ENCODE measurements at places on chromosomes 6 and 20. TPM values are rescaled to one million over a fixed set of nuclear protein-coding genes. Genes with fewer than 3 reads are reported as not detected.
A peak's percentile ranks its signal among the peaks of the same experiment; 100 is the strongest.

GRCh38 chr6:69220375-69220774 is 576.4 kb downstream of the LMBRD1 start:
- DNase-seq: no peak

DNA sequence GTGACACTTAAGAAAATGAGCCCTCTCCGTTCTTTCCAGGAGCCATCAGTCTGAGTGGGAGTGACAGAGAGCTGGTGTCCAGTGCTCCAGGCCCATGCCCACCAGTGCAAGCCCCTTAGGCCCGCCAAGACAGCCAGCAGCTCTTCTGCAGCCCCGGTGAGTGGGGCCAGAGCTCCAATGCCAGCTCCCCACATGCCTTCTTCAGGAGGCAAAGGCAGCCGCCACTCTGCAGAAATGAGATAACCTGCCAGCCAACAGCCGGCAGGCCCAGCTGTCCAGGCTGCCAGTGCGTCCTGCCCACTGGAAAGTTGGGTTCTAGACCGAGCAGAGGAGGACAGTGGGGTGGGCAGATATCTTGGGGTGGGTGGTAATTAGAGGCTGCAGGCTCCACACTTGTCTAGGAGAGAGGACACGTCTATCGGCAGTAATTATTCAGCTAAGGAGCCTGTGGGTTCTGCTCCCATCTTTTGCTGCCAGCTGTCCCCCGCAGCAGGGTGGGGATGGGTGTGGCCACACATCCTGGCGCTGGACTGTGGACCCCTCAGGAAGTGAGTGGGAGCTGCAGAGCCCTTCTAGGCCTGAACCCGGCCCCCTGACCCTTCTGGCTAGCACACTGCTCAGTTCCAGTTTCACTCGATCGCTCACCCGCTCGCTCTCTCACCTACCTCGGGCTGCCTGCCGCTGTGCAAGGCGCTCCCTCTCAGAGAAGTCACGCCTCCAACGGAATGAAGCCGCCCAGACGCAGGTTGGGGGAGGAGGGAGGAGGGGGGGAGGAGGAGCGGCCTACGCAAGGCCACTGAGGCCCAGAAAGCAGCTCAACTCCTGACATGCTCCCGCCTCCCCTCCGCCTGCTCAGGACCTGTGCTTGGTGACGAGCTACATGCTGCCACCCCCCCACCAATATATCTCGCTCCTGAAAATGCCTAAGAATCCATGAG is 3.6 kb downstream of the GRM4 start:
- DNase-seq: no peak

DNA sequence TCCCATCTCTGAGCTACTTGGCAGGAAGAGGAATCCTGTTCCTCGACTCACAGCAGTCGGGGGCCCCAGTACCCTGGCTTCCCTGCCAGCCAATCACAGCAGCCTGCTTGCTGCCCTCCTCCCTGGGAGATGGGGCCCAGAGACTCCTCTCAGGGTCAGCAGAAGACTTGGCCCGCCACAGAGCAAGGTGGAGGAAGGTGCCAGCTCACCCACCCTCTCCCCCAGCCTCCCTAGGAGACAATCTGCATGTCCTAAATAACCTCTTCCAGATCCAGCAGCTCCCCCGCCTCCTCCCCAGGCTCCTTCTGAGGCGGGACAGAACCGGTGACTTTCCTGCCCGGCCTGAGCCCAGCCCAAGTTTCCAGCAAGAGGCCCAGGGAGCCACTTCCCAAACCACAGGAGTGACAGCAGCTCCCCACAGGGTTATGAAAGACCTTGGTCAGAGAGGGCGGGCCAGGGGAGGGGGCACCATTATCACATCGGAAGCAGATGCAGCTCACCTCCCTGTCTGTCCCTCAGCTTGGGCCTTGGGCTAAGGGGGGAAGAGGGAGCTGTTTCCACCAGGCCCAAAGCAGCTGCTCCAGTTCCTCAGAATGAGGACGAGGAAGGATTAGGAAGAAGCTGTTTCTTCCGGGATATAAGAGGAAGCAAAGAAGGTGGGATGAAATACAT is 2.3 kb downstream of the CCND3 start:
- DNase-seq: peak; percentile 71

DNA sequence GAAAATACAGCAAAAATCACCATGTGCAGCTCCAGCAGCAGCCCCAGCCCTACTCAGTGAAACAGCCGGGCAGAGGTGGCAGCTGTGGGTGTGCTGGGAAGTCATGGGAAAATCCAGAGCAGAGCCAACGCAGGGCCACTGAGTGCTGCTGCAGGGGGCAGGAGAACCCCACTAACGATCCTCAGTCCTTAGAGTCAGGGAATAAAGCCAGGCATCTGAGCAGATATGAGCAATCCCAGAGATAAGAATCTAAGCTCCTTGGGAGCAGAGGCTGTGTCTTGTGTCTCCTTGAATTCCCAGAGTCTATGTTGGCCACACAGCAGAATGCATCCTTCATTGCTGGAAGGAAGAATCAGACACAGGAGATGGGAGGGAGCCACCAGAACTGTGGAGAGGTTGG is 493.1 kb upstream of the MAP3K7 start:
- DNase-seq: no peak

- no peak for DNase-seq
Measured at GRCh38 chr6:139452148-139452876, 77.9 kb upstream of the CITED2 start.

GRCh38 chr20:61926796-61927192 is 138.9 kb downstream of the TAF4 start:
- no peak for DNase-seq

GRCh38 chr6:44537306-44538049 is 150.0 kb downstream of the CDC5L start:
- DNase-seq: no peak

- DNase-seq: no peak
Measured at GRCh38 chr6:54291146-54291545, 17.1 kb upstream of the TINAG start.

GRCh38 chr6:76275746-76276145 is 203.3 kb upstream of the IMPG1 start:
- no peak for DNase-seq

DNA sequence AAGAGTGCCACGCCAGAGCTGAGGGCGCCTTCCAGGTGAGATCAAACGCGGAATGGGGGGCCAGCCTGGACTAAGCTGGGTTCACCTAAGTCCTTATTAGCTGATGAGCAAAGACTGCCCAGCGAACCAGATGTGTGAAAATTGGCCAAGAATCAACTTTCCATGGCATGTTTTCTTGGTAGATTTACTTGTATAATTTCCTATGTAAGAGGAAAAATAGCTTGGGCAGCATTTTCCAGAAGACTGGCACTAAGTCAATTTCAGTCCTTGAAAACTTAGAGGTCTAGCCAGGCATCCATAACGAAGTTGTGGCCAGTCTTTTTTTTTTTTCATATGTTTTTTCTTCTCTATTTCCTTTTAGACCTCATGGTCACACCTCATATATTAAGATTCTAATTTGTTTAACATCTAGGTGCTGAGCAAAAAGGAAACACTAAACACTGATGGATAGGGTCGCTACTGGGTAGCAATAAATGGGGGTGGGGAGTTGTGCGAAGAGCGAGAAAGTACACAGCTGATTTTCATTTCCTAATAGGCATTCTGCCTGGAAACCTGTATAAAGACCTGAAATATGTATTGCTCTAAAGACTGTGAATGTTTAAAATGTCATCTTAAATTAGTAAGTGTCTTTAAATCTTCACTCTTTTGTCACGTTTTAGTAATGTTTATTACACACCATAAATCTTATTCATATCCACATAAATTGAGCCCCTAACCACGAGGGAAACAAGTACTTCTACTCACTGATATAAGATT is 188.8 kb downstream of the CD83 start:
- DNase-seq: no peak

GRCh38 chr20:52748285-52748932 is 223.7 kb upstream of the TSHZ2 start:
- peak; percentile 69 for DNase-seq

DNA sequence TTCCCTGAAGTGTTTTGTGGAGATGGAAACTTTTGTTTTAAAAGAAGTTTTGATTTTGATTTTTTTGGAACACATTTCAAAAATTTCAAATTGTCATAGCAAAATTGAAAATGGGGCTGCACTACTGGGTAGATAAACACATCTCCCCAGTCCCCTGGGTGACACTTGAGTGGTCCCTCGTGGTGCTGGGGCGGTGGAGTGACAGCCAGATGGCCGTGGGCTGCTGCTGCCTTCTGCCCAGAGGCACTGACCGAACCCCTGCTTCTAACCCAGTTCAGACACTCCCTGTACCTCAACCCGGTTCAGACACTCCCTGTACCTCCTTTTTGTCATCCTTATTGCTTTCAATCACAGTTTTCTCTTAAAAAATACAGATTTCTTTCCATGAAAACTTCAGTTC is 69.9 kb upstream of the SYNJ2 start:
- DNase-seq: no peak

DNA sequence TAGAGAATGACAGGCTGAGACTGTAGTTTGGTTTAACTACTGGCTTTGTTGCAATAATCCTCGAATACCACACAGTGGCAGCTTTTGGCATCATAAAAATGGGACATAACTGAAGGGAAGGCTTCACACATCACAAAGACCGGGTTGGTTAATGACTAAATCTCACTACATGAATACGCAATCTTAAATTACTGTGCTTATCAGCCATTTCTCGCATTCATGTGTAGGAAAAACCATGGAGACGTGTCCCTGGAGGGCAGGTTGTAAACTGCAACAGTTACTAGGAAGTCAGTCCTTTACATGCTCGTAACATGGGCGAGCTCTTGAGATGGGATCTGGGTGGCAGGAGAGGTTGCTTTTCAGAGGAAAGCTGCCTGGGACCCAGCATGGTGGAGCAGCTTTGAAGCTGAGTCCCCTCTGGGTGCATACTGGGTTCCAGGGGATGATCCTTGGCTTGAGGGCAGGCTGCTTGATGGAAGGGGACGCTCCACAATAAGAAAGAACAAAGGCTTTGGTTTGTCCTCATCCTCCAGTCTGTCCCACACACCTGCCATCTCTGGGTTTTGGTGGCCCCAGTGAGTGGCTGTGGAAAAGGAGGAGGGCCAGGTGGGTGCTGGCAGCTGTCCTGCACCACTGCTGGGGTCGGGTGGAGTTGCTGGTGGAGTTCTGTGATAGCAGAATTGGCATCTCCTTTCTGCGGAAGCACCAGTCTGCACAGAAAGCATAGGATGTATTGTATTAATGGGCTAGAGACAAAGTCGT is 2.1 kb downstream of the RPS21 start:
- no peak for DNase-seq

GRCh38 chr20:11195899-11196558 is 522.2 kb upstream of the JAG1 start:
- DNase-seq: no peak

GRCh38 chr6:146916435-146917025 is 287.7 kb upstream of the STXBP5 start:
- DNase-seq: no peak

GRCh38 chr20:32609111-32609773 is 24.1 kb upstream of the NOL4L start:
- DNase-seq: no peak

DNA sequence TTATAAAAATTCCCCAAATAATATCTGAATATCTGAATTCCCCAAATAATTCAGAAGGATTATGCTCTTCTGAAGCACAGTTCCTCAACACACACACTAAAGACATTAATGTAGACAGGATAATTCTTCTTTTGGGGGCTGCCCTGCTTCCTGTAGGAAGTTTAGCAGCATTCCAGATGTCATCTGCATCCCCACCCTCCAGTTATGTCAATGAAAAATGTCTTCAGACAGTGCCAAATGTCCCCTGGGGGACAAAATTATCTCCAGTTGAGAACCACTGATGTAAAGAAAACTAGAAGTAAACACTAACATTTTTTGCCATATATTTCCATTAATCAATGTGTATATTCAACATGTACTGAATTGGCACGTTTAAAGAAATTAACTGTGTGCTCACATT is 25.9 kb upstream of the NAA20 start:
- DNase-seq: no peak

GRCh38 chr6:169752074-169752623 is 727 bp downstream of the ERMARD start:
- DNase-seq: no peak

- DNase-seq: no peak
Measured at GRCh38 chr20:56842056-56842455, 212.9 kb downstream of the TFAP2C start.

GRCh38 chr6:19997104-19997503 is 159.9 kb downstream of the ID4 start:
- no peak for DNase-seq

DNA sequence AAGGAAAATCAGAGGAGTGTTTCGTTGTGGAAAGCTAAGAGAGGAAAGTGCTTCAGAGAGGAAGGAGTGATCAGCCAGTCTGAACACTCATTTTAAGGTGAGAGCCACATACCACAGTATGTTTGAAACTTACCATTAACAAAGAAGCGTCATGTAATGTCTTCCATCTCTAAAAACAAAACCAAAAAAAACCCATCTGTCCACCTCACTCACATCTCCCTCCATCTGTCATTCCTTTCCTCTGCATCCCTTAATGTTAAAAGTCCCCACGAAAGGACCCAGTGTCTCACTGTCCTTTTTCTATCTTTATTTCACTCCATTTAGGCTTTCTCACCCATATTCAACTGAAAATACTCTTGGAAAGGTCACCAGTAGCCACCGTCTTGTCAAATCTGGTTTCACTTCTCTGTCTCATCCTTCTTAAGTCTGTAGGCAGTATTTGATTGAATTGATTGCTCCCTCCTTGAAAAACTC is 59.4 kb upstream of the GNRH2 start:
- no peak for DNase-seq

DNA sequence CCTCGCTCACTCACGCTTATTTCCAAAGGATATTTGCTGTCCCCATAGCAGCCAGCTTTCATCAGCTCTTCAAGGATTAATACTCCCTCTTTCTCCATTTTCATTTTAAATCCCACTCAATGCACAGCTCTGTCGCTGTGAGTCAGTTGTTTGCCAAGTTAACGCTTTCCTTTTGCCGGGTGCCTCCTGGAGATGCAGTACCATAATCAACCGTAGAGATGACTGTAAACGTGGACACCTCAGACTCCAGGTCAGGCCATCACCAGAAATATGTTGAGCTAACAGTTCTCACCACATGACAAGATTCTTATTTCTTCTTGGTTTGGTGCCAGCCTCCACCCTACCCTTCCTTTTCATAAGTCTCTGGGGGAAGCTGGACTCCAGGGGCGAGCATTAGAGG is 66.6 kb upstream of the TAB2 start:
- no peak for DNase-seq

- no peak for DNase-seq
Measured at GRCh38 chr20:48526936-48527335, 300.9 kb downstream of the PREX1 start.

DNA sequence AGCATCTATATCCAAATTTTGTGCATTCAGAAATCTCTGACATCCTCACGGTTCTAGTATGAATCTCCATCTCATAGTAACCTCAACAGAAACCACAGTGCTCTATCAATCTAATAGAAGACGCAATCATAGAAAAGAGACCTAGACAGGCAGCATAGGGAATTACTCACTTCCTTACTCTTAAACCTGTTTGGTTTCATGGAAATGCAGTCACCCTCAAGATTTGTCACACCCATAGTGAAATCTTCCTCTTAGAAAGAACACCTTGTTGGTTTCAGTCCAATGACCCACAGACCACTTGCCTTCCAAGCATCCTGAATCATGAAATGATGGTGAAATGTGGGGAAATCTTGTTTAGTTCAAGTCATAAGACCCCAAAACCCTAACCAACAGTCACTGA is 166.1 kb upstream of the PRDM1 start:
- no peak for DNase-seq

The SPAG4 gene
- 10.5 TPM for total RNA-seq

The ENPP1 gene
- 3.9 TPM for total RNA-seq

The RRAGD gene
- total RNA-seq: 19.8 TPM

The TXLNB gene
- total RNA-seq: 0.95 TPM

The KIF6 gene
- not detected for total RNA-seq

The SNX21 gene
- total RNA-seq: 46.7 TPM

The BACH2 gene
- 1.4 TPM for total RNA-seq

The MUCL3 gene
- not detected for total RNA-seq

Measured in sigmoid colon (tissue), 7 donors.